Neural progenitor cell (in vitro differentiated cells): ENCODE measurements at places on chromosomes 12 and 14.
A peak's percentile ranks its signal among the peaks of the same experiment; 100 is the strongest.

DNA sequence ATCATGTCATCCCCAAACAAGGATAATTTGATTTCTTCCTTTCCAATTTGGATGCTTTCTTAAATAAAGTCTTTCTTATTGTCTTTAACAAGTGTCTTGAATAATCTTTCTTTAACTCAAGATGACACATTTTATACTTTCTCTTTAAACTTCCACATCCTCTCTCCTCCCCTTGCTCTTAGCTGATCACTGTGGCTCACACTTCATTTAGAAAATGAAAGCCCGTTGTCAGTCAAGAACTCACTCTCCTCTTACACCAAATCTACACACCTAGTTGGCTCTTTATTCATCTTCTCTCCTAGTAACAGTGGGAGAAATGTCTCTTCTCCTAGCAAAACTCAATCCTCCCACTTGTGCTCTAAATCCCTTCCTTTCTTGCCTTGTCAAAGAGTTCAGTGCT lies 10.4 kb upstream of the RMST start:
- DNase-seq = no peak

DNA sequence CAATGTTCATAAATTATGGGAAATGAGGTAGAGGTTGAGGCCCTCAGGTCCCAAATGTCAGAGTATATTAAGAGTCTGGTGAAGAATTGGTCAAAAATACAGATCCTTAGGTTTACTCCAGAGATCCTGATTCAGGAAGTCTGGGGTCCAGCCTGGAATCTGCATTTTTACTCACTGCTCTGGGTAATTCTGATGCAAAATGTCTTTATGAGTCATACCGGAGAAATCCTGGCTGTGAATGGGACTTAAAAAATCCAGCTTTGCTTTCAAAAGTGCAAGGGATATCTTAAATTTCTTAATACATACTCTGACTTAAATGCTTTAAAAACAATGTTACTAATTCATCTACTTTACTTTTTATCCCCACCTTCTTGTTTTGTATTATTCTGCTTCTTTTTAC lies 74.5 kb downstream of the FERMT2 start:
- DNase-seq = no peak

- DNase-seq = no peak
Observed at GRCh38 chr12:103161582-103162362, 204.3 kb downstream of the ASCL1 start.

- DNase-seq = no peak
Observed at GRCh38 chr12:122062832-122063693, 15.5 kb upstream of the MLXIP start.

GRCh38 chr14:55241673-55242072 lies 29.5 kb upstream of the FBXO34 start:
- DNase-seq = no peak

DNA sequence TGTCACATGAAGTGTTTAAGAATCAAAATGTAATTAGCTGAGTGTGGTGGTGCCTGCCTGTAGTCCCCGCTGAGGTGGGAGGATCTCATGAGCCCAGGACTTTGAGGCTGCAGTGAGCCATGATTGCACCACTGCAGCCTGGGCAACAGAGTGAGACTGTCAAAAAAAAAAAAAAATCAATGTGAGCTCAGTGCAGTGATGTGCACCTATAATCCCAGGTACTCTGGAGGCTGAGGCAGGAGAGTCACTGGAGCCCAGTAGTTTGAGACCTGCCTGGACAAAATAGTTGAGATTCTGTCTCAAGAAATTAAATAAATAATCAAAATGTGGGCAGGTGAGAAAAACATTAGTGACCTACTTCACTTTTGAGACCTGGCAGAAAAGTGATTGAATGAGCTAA lies 140.0 kb downstream of the MON2 start:
- no peak for DNase-seq

DNA sequence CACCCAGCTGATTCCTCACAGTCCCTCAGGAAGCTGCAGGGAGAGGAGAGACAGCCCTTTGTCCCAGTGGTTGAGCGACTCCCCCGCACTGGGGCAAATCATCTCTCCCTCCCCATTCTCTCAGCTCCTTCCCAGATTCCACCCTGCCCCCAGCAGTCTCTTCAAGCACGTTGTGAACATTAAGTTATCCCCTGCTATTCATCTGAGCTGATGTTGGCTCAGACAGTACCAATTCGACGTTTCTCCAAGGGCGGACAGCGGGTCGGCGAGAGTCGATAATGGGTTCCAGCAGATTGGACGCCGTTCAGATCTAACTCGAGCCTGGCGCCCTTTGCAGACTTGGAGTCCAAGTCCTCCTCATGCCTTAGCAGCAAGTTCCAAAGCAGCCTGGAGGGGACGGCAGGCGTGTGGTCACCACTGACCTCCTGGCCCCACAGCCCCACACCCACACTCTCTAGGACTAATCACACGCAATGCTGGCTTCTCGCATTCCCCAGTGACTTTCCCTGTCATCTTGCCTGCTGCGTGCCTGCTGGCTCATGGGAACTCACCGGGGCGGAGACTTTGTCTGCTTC lies 245.9 kb downstream of the CHST11 start:
- no peak for DNase-seq

GRCh38 chr14:59529189-59529588 lies 44.9 kb downstream of the JKAMP start:
- no peak for DNase-seq

GRCh38 chr12:24838531-24838950 lies 110.4 kb downstream of the BCAT1 start:
- no peak for DNase-seq

- no peak for DNase-seq
Observed at GRCh38 chr12:50742776-50743175, 21.1 kb upstream of the ATF1 start.

DNA sequence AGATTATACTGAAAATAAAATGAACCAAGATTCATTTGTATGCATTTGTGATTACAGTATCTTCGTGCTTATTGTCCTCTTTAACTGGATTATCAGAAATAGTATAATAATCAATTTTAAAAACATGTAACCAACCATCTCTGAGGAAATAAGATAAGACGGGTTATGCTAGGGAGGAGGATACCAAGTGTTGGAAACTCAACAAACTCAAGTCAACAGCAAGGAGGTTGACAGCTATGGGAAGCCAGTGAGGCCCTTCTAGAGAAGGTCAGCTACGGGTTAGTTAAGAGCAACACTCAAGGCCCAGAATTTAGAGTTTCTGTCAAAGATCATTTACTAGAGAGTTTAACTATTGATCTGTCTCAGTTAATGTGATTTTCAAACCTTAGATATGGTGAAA lies 137.2 kb downstream of the PDZRN4 start:
- DNase-seq = no peak

- DNase-seq = no peak
Observed at GRCh38 chr12:57470286-57470969, 9.2 kb downstream of the ARHGAP9 start.

DNA sequence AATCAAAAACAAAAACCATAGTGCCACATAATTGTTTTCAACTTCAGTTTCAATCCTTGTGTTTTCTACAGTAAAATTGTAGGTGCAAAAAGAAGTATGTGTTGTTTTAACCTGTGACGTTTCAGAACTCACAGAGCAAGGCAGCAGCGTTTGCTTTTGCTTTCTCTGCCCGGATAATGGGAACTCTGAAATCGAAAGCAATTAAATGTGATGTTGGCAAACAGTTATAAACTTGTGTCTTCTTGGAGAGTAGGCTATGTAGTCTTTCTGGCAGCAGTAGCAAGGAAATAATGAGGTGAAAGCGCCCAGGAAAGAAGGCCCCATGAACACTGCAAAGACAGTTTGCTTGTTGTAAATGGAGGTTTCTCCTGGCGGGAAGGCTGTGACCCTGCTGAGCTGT lies 39.1 kb downstream of the FNTB start:
- no peak for DNase-seq

- no peak for DNase-seq
Observed at GRCh38 chr14:70638416-70638815, 3.3 kb upstream of the TTC9 start.

- DNase-seq = peak; percentile 23
Observed at GRCh38 chr12:1445807-1446206, 148.6 kb downstream of the FBXL14 start.

- no peak for DNase-seq
Observed at GRCh38 chr12:114817571-114818425, 133.8 kb upstream of the TBX3 start.

DNA sequence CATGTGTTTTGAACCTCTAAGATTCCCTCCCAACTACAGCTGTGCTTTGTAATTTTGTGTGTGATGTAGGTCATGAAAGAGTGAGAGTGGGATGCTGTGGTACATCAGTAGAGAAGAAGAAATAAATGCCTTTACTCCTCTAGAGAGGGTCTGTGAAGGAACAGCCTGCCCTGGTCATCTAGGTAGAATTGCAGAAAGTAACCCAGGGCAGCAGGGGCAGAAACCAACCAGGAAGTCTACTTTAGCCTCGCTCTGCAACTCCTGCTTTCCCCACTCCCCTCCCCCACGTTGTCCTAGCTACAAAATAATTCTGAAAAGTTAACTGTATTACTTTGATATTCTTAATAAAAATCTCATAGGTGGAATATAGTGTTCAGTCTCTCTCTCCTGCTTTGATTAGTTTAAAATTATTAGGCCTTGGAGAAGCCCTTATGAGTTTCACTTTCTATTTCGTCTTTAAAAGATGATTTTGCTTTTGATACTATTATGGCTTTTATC lies 7.5 kb downstream of the TBK1 start:
- DNase-seq = no peak

DNA sequence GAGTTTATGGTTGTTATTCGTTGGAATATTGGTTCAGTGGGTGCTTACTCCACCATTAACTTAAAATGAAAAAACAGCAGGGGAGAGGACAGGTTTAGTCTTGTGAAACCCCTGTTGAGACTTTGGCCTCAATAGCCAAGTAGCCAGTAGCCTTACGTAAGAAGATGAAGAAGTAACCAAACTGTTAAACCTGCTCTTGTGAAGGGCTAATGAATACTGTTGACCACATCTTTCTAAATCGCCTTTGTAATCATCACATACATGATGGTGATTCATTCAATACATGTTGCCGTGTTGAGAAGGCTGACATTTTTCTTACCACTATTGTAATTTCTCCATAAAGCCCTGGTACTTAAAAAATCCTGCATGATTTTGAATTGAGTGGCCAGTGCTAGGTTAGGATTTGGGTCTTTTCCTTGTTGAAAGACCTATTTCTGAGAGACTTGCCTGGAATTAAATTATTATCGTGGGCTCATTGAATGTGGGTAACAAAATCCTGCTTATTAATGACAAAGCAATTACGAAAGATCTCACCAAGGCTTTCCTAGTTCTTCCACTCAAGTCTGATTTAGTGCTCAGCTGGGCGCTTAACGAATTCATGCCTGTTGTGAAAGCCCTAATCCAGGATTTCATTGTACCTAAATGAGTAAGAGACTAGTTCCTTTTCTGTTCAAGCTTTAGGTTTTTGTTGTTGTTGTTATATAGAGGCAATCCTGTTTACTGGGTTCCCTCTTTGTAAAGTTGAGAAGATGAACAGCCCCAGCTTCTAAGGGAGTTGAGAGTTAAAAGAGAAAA lies 333.1 kb downstream of the FUT8 start:
- DNase-seq = peak; percentile 84

GRCh38 chr14:52079239-52079959 lies 10.5 kb upstream of the NID2 start:
- DNase-seq = no peak

DNA sequence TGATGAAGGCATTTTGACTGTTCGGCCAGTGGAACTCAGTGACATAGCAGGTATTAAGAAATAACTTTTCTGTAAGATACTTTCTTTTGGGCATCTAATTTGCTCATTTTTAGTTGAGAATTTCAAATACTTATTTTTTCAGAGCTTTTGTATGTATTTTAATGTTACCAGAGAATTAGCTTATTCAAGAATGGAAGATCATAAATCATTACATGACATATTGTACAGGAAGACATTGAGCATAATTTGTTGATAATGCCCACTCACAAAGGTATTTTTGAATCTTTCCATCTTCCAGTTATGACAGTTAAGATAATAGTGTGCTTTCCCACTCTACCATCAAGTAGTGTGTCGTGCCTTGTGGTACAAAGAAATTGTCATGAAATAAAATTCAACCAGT lies 36.5 kb downstream of the TMEM117 start:
- no peak for DNase-seq

DNA sequence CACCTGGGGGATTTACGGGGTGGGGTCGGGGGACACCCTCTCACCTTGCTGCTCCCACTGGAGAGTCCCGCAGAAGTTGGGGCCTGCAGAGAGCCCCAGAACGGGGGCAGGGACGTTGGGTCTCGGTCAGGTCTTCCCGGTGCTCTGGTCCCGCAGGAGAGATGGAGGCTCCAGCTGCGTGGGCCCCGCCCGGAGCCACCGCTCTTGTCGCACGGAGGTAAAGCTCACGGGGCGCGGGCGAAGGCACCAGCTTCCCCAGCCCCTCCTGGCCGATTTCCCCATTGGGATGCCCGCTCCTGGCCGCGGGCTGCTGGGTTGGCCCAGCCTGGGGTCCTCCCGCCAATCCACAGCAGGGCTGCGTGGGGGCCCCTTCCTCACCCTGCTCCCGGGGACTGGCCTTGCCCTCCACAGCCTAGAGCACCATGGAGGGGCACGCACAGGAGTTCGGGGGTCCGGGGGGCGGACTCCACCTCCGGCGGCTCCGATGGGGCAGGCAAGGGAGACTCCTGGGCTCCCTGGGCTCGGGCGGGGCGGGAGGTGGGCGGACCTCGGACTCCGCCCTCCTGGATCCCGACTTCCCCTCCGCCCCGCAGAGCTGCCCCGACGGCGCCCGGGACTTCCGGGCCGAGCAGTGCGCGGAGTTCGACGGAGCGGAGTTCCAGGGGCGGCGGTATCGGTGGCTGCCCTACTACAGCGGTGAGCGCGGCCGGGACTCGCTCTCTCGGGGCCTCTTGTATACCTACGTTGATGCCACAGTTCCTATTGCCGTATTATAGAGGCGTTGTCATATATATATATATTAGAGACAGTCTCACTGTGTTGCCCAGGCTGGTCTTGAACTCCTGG lies 8.4 kb downstream of the PAPLN start:
- peak; percentile 40 for DNase-seq

GRCh38 chr12:9897535-9897934 lies 16.2 kb downstream of the KLRF2 start:
- no peak for DNase-seq

GRCh38 chr14:30082486-30082885 lies 154.8 kb upstream of the PRKD1 start:
- DNase-seq = no peak
